ENCODE measurements at places on chromosomes 2 and 18.
A peak's percentile ranks its signal among the peaks of the same experiment; 100 is the strongest.

- no peak for DNase-seq
These were observed 59.7 kb downstream of the CXCR4 start for GRCh38 chr2:136058262-136058661.

GRCh38 chr2:43327119-43327518 lies 100.7 kb upstream of the ZFP36L2 start:
- DNase-seq, result no peak

- DNase-seq, result no peak
These were observed 207.8 kb downstream of the RND3 start for GRCh38 chr2:150279686-150280085.

- DNase-seq, result no peak
These were observed 21.6 kb upstream of the RPRD1A start for GRCh38 chr18:36089001-36089400.

- no peak for DNase-seq
These were observed 218.4 kb upstream of the HS6ST1 start for GRCh38 chr2:128536925-128537620.

DNA sequence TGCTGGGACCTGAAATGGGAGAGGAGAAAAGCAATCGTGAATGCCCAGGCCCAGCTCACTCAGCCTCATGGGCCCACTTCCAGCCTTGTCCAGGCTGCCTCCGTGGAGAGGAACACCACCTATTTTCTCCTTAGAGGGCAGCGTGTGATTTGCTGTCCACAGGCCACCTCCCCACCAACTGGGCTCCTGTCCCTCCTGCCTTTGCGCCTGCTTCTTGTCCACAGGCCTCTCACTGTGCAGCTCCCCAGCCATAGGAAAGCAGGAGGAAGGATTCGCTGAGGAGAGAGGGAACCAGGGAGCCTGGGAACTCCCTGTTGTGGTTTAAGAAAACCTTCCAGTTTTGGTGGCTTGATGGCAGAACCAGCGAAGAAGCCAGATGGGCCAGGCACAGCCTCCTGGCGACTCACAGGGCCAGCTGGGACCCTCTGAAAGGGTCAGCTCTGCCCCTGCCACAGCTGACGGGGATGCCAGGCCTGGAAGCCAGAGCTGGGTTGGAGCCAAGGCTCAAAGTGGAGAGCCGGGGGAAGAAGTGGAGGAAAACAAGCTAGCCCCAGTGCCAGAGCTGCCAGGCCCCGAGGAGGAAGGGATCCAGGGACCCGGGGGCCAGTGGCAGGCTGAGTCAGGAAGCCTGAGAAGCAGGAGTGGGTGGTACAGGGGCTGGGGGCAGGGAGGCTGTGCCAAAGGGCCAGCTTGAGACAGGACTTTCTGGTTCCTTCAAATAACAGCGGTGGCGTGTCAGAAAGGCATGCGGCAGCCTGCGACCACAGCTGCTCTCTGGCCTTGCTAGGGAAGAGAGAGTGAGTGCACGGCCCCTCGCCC lies 9.9 kb downstream of the TMBIM1 start:
- DNase-seq, result no peak

DNA sequence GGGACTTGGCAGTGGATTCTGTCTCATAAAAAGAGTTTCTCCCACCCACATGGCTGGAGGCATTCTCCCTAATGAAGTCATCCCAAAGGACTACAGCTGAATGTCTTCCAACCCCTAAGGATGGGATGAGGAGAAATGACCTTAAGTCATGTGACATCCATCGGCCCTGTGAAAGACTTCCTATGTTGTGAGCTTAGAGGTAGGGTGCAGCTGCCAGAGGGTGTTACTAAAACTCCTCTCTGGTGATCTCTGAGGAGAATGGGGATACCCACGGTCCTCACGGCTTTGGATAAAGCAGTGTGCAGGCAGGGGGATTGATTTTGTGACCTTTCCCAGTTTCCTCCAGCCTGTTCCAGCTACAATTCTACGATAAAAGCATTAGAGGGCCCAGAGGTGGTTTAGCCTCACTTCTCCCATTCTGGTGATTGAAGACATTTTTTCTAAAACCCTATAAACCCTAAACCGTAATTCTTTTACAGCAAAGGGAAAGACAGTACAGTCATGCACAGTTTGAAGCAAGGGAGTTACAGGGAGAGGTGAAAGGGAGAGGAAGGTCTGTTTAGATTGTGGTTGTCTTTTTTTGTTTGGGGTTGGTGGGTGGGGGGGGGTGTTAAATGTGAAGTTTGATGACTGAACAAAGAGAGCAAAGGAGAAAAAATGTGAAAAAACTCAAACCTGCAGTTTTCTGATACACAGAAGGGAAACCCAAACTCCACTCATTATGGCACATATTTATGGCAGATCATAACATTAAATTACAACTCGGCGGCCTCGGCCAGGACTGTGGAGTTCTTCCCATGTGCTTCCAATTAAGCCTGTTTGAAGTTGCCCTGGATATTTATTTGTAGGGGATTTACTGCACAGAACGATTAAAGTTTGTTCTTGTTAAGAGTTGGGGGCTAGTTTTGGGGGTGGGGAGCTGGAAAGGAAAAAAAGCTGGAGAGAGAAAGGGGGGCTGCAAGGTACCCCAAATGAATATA lies 26.6 kb upstream of the SLC14A2 start:
- DNase-seq, result peak; percentile 63

GRCh38 chr18:61062258-61062657 lies 271.0 kb upstream of the CDH20 start:
- no peak for DNase-seq

DNA sequence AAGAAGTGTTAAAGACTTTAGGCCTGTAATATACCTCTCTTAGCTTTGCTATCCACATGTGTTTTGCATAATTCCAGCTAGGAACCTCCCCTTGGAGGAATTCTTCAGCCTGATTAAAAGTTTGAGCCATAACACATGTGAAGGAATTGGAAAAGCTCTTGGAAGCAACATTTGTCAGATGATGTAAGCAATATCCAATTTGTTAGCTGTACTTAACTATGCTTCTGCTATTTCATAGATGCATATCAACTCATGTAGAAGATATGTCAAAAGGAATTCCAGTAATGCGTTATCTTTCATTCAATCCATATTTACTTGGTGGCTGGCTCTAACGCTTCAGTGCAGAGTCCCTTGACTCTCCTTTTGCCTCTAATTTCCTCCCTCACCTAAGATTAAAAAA lies 46.2 kb downstream of the PKP4 start:
- DNase-seq, result no peak

GRCh38 chr2:219521066-219521880 lies 7.0 kb downstream of the ASIC4 start:
- DNase-seq, result no peak

GRCh38 chr18:74529378-74529777 lies 4.9 kb upstream of the CNDP1 start:
- DNase-seq, result no peak

- no peak for DNase-seq
These were observed 42.3 kb downstream of the WDR75 start for GRCh38 chr2:189483571-189483970.

DNA sequence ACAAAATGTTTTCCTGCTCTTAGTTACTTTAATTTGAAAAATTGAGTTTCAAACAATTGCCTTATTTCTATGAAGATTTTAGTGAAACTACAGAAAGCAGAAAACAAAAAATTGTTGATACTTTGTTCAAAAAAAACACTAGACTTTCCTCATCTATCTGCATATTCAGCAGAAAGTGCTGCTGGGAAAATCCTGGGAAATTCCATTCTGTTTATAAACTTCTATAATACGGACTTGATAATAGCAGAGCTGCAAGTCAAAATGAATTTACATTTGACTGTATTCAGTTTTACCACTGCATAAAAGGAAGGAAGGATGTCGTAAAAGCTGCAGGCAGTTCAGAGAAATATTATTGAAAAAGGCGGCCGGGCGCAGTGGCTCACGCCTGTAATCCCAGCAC lies 24.9 kb upstream of the ERICH2 start:
- no peak for DNase-seq

All from left renal pelvis (tissue), 4 donors.